Suppressor macrophage treated with lipopolysaccharide for 1 hour (primary cell): ENCODE measurements at places on chromosomes 4 and X.

GRCh38 chr4:24181005-24181404, 291.2 kb upstream of the PPARGC1A start:
- DNase-seq: no peak

DNA sequence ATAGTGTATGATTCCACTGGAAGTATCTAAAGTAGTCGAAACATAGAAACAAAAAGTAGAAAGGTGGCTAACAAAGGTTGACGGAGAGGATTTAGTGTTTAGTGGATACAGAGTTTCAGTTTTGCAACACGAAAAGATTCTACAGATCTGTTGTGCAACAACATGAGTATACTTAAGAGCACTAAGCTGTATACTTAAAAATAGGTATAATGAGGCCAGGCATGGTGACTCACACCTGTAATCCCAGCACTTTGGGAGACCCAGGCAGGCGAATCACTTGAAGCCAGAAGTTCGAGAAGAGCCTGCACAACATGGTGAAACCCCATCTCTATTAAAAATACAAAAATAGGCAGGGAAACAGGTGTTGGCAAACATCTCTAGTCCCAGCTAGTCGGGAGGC, 7.9 kb upstream of the ATRX start:
- DNase-seq: no peak

DNA sequence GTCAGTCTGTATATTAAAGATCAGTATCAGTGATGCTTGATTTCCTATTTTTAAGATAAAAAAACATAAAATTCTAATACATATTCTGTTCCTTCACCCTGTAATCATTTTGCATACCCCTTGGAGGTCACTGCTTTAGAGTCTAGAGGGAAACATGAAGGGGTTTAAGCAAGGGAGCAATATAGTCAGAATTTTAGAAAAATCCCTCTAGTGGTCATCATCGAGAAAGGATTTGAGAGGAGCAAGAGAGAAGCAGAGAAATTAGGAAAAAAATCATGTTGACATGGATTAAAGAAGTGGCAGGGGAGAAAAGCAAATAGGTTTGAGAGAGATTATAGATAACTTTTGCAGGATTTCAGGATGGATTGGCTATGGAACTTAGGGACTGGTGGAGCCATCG, 11.1 kb downstream of the APEX2 start:
- no peak for DNase-seq

GRCh38 chr4:52107745-52108144, 56.6 kb downstream of the SPATA18 start:
- DNase-seq: no peak

DNA sequence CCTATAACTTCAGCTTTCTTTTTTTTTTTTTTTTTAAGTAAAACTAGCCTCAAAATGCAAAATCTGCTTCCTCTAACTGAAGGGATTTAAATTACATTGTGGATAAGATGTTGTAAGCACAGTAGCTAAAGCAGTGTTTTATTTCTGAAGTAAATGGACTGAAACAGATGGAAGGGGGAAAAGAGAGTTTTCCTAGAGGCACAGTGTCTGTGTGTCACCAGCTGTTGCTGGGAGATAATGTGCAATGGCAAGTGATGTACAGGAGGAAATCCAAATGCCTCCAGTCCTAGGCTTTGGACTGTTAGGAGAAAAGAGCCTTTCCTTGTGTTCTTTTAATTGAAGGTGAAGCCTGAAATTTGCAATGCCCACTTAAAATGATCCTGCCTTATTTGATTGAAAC, 672.1 kb downstream of the GRXCR1 start:
- no peak for DNase-seq

- DNase-seq: no peak
These were observed 117.7 kb upstream of the SLC6A14 start for GRCh38 chrX:116318672-116319071.

GRCh38 chr4:30854531-30854930, 134.4 kb downstream of the PCDH7 start:
- DNase-seq: no peak
